ENCODE measurements at places on chromosomes 1 and 21. TPM values are rescaled to one million over a fixed set of nuclear protein-coding genes. Genes with fewer than 3 reads are reported as not detected.

The AMY1A gene
- not detected for total RNA-seq

DNA sequence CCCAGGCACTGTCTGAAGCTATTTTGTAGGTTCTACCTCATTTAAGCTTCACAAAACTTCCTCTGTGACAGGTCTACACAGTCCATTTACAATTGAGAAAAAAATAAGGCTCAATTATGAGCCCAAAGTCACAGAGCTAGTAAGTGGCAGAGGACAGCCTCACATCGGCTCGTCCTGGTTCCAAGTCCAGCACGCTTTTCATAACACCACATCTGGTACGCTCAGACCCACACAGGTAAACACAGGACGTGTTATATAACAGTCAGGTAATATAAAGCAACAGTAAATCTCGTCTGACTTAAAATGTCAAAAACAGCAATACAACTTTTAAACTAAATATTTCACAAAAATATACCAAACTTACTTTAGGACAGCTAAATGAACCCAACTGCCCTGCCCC, 13.1 kb downstream of the JAK1 start:
- no peak for DNase-seq

DNA sequence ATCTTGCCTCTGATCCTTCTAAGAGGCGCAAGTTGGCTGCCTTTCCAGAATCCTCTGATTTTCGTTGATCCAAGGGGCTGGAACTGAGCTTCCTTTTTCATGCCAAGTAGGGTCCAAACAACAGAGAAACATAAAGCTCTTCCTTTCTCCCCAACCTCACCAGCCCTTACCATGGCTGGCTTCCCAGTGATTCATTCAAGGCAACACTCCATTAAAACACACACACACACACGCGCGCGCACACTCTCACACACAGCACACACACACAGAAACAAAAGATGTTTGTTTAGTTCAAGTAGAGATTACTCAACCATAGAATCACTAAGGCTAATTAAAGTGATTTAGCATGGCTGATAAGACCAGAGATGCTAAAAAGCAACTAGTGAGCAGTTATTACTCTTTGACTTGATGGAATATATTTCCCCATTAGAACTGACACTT, 13.0 kb upstream of the GUCA2A start:
- no peak for DNase-seq

The CFH gene
- 0.44 TPM for total RNA-seq

DNA sequence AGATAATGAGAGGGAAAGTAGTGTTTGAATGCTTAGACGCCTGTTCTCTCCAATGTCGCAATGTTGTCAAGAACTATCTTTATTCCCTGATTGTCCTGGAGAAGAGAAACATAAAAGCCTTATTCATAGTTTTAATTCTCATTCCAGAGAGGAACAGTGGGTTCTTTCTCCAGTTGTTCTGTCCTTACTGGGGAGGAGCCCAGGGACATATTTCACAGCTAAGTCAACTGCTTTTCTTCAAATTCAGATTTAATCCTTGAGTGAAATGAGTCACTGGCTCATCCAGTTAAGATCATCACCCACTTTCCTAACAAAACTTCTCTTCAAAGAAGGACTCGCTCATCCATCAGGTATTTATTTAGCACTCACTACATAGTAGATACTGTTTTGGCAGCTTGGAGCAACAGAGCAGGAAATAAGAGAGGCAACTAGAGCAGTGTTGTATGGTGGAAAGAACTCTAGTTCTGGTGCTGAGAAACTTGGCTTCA, 365.7 kb upstream of the USP24 start:
- no peak for DNase-seq

DNA sequence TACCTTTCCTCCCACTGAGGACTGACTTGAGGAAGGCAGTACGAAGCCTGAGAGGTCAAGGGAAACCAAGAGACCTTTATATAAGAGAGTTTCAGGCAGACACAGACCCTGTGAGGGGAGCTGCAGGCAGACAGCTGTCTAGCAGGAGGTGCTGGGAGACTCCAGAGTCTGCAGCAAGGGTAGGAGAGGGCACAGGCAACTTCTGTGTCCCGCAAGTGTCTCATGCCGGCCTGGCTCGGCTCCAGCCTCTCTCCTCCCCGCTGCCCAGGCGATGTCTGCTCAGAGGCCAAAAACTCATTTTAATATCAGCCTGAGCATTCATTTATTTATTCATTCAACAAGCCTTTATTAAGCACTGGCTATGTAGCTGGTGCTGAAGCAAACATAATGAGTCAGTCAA, 83.0 kb downstream of the KIRREL1 start:
- no peak for DNase-seq

- DNase-seq, result no peak
These were observed 179.0 kb downstream of the PTPRU start for GRCh38 chr1:29415156-29415830.

DNA sequence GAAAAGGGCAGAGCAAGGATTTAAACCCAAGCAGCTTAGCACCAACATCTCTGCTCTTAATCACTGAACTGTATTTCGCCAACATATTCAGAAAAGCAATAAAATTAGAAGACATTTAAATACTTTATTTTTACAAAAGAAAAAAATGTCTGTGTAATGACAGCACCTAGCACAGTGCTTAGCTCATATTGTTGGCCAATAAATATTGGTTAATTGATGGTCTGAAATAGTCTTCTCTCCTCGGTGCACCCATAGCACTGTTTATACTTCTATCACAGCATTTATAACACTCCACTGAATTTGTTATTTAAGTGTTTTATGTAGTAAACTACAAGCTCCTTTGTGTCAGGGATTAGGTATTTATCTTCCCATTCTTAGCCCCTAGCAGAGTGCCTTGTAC, 70.9 kb upstream of the PLPPR4 start:
- DNase-seq, result no peak

DNA sequence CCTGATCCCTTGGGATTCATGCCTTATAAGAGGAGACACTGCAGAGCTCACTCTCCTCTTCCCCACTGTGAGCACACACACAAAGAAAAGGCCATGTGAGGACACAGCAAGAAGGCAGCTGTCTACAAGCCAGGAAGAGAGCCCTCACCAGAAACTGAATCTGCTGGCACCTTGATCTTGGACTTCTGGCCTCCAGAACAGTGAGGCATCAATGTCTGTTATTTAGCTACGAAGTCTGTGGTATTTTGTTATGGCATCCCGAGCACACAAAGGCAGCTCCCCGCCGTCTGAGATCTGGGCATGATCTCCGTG, 47.1 kb upstream of the RPL11 start:
- DNase-seq, result no peak

- no peak for DNase-seq
These were observed 16.0 kb downstream of the ELOA start for GRCh38 chr1:23759277-23759676.

DNA sequence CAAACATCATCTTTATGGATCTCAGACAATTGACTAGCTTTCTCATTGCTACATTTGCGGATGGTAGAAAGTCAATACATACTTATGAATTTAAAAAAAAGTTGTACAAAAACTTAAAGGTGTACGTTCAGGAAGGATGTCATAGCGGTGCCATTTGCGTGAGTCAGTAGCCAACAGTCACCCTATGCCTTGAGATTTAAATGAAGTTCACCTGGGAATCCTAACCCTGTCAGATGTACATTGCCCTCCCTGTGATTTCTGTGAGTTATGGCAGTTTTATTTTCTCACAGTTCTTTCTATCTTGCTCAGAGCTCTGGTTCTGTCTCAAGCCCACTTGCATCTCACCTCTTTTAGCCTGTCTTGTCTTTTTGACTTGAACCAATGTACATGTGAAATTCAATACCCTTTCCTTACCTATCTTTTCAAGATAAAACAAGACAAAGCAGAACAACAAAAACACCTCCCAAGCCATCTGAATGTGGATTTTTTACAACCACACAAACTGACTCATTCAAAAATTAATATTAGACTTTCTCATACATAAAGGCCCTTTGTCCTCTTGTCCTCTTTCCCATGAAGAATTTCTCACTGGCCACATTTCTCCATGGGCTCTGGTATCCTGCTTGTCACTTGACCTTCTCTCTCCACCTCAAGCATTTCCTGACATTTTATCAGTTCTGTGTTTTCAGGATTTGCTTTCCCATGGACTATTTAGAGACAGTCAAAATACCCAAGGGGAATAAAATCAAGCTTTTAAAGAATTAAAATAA, 25.3 kb upstream of the ZNF697 start:
- no peak for DNase-seq

The TLCD4 gene
- not detected for total RNA-seq

The SLC30A2 gene
- total RNA-seq, result not detected

DNA sequence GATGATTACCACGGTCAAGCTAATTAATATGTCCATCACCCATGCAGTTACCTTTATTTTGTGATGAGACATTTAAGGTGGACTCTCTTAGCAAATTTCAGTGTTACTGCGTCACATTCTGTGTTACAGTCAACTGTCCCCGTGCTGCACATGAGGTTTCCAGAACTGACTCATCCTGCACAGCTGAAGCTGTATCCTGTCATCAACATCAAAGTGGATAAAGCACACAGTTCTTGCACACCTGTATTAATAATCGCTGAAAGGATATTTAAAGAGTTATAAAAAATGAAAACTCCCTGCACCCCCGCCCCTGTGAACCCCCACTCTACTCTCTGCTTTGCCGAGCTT, 3.4 kb upstream of the KRTAP10-5 start:
- no peak for DNase-seq

The TSACC gene
- not detected for total RNA-seq

- no peak for DNase-seq
These were observed 41.5 kb downstream of the BACH1 start for GRCh38 chr21:29340228-29340627.

All from activated T-helper 2 cell treated with anti-CD3 and anti-CD28 coated beads, Interferon-gamma antibody, Interleukin-2, Interleukin-4, amounts not matched to agents 10 μg/mL and 5 μg/mL and 100 μg/mL, durations not matched to agents 14 hours and 24 hours and 36 hours (primary cell).